ENCODE measurements at places on chromosomes 7 and 10. TPM values are rescaled to one million over a fixed set of nuclear protein-coding genes. Genes with fewer than 3 reads are reported as not detected.
A peak's percentile ranks its signal among the peaks of the same experiment; 100 is the strongest.

Gene C10orf105
- total RNA-seq, result 0.14 TPM

Gene CTAGE4
- total RNA-seq, result 0.40 TPM

Gene FZD8
- 1.4 TPM for total RNA-seq

Gene SH2D4B
- total RNA-seq, result 0.30 TPM

Gene CDNF
- 1.8 TPM for total RNA-seq

Gene MKRN1
- total RNA-seq, result 119 TPM

Gene STRIP2
- 2.3 TPM for total RNA-seq

Gene PAX4
- not detected for total RNA-seq

GRCh38 chr7:22577470-22578001 lies 77.5 kb upstream of the STEAP1B start:
- DNase-seq, result no peak
- H3K4me3 ChIP-seq, result no peak overlapping the region
- no peaks in the 10 kb centered on the region for H3K36me3 ChIP-seq

GRCh38 chr10:53314876-53315275 lies 542.3 kb upstream of the MBL2 start:
- H3K4me1 ChIP-seq, result no peaks in the 10 kb centered on the region
- no peak for DNase-seq
- no peaks in the 10 kb centered on the region for H3K36me3 ChIP-seq
- H3K27me3 ChIP-seq, result no peaks in the 10 kb centered on the region
- H3K27ac ChIP-seq, result no peak overlapping the region
- no peak overlapping the region for H3K4me3 ChIP-seq

- H3K27ac ChIP-seq, result no peak overlapping the region
- no peak for DNase-seq
- no peak overlapping the region for H3K4me3 ChIP-seq
- no peaks in the 10 kb centered on the region for H3K4me1 ChIP-seq
Measured at GRCh38 chr10:84987039-84987438, 658.6 kb downstream of the CCSER2 start.

GRCh38 chr7:103735377-103735776 lies 254.1 kb downstream of the RELN start:
- H3K36me3 ChIP-seq, result no peaks in the 10 kb centered on the region
- H3K4me1 ChIP-seq, result no peaks in the 10 kb centered on the region
- H3K27ac ChIP-seq, result no peak overlapping the region

- no peaks in the 10 kb centered on the region for H3K36me3 ChIP-seq
- peak overlapping the region; percentile 47 for H3K4me3 ChIP-seq
Measured at GRCh38 chr10:119209035-119209735, 1.8 kb downstream of the GRK5 start.

DNA sequence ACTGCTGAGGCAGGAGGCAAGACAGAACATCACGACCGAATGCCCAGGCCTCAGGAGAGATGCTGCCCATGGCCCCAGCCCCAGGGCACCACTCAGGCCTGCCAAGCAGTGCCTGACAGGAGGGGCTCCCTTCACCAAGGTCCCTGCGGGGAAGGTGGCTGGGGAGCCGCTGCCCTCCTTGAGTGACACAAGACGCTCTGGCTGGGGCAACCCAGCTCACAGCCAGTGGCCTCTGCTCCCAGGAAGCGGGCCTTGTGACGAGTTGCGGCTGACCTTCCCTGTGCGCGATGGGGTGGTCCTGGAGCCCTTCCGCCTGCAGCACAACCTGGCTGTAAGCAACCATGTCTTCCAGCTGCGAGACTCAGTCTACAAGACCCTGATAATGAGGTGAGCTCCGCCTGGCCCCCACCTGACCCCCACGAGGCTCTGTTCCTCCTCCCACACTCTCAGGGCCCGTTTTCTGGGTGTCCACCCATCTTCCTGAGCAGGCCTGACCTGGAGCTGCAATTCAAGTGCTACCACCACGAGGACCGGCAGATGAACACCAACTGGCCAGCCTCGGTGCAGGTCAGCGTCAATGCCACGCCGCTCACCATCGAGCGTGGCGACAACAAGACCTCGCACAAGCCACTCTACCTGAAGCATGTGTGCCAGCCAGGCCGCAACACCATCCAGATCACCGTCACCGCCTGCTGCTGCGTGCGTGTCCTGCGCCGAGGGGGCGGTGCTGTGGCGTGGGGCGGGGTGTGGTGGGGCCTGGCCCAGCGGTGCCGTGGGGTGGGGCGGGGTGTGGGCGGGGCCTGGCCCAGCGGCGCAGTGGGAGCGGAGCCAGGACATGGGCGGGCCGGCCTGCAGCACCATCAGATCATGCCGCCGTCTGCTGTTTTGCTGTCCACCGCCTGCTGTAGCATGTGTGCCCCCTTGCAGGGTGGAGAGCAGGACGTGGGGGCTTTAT lies 12.8 kb downstream of the ZMIZ2 start:
- no peak overlapping the region for H3K4me3 ChIP-seq
- H3K27me3 ChIP-seq, result no peaks in the 10 kb centered on the region
- no peaks in the 10 kb centered on the region for H3K4me1 ChIP-seq
- H3K27ac ChIP-seq, result no peak overlapping the region
- DNase-seq, result no peak
- H3K36me3 ChIP-seq, result peaks cover 87% of the 10 kb centered on the region

- H3K27me3 ChIP-seq, result peaks cover 5% of the 10 kb centered on the region
- H3K4me1 ChIP-seq, result no peaks in the 10 kb centered on the region
- DNase-seq, result no peak
Measured at GRCh38 chr10:97074256-97075145, 111.3 kb downstream of the SLIT1 start.

- peaks cover 11% of the 10 kb centered on the region for H3K4me1 ChIP-seq
- no peaks in the 10 kb centered on the region for H3K27me3 ChIP-seq
- no peak for DNase-seq
- peak overlapping the region; percentile 96 for H3K4me3 ChIP-seq
Measured at GRCh38 chr10:87866412-87866974, 3.1 kb downstream of the PTEN start.

DNA sequence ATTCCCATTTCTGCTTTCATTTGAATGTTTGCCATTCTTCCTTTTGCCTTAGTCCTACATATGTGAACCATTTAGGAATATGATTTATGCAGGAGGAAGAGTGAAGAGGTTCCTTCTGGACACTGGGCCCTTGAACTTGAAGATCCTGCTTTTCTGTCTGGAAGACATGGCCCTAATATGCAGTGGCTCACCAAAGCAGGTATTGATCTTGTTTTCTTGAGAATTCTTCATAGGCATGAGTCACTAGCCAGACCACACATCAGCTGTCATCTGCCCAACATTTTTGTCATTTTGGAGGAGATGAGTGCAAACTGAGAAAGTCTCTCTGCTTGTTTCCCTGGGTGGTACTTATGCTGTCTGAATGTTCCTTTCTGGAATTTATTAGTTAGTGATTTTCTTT lies 382.6 kb downstream of the LRMDA start:
- no peak for DNase-seq
- no peaks in the 10 kb centered on the region for H3K4me1 ChIP-seq

GRCh38 chr10:119161680-119162451 lies 3.6 kb downstream of the SFXN4 start:
- peaks cover 14% of the 10 kb centered on the region for H3K36me3 ChIP-seq
- DNase-seq, result no peak
- peaks cover 18% of the 10 kb centered on the region for H3K4me1 ChIP-seq
- H3K4me3 ChIP-seq, result no peak overlapping the region
- no peak overlapping the region for H3K27ac ChIP-seq
- H3K27me3 ChIP-seq, result no peaks in the 10 kb centered on the region

GRCh38 chr10:132452216-132452650 lies 55.2 kb downstream of the PWWP2B start:
- peak; percentile 57 for DNase-seq
- peaks cover 49% of the 10 kb centered on the region for H3K4me1 ChIP-seq
- no peaks in the 10 kb centered on the region for H3K27me3 ChIP-seq
- H3K4me3 ChIP-seq, result no peak overlapping the region
- H3K36me3 ChIP-seq, result no peaks in the 10 kb centered on the region

DNA sequence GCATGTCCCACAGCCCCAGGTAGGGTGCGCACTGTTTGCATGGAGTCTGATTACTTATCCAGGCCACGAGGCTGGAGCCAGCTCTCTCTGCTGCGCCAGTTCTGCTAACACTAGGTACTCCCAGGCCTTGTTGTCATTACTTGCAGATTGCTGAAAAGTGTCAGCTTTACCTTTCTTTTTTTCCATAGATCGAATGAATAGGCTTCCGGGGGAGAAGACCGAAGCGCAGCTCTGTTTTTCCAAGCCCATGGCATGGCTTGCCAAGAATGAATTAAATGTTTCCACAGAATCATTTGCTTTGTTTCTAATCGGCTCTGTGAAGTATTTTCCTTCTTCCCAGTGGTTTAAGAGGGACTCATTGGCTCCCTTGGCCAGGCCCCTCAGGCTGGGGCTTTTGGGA lies 285.8 kb downstream of the BMPER start:
- DNase-seq, result no peak
- no peak overlapping the region for H3K4me3 ChIP-seq
- no peaks in the 10 kb centered on the region for H3K27me3 ChIP-seq
- no peaks in the 10 kb centered on the region for H3K36me3 ChIP-seq
- H3K27ac ChIP-seq, result no peak overlapping the region

DNA sequence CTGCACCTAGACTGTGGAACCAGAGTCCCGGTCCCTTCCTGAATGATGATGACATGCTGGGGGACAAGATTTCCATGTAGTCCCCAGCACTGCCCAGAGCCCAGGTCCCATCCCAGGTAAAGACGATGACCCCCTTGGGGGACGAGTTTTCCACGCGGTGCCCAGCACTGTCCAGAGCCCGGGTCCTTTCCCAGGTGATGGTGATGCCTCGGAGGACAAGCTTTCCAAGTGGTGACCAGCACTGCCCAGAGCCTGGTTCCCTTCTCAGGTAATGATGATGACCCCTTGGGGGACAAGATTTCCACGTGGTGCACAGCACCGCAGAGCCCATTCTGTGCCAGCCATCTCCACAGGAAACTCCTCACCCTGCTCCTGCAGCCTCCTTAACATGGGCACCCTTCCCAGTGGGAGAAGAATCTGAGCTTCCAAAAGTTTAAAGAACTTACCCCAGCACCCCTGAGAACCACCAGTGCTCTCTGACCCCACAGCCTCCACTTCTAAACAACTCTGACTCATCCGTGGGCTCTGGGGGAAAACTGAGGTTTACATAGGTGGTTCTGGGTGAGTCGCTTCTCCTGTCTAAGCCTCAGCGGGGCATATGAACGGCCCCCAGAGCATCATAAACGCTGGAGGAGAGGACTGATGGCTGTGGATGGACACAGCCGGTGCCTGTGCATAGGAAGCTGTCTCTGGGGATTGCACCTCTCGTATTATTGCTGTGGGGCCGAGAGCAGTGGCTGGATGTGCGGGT lies 233.2 kb downstream of the TCERG1L start:
- H3K27ac ChIP-seq, result no peak overlapping the region
- no peaks in the 10 kb centered on the region for H3K36me3 ChIP-seq
- no peak for DNase-seq
- H3K4me3 ChIP-seq, result no peak overlapping the region
- H3K4me1 ChIP-seq, result no peaks in the 10 kb centered on the region

GRCh38 chr10:117241541-117242462 lies 888 bp downstream of the SLC18A2 start:
- H3K4me1 ChIP-seq, result no peaks in the 10 kb centered on the region
- H3K4me3 ChIP-seq, result no peak overlapping the region
- no peak overlapping the region for H3K27ac ChIP-seq
- peaks cover 12% of the 10 kb centered on the region for H3K27me3 ChIP-seq
- no peaks in the 10 kb centered on the region for H3K36me3 ChIP-seq
- no peak for DNase-seq

DNA sequence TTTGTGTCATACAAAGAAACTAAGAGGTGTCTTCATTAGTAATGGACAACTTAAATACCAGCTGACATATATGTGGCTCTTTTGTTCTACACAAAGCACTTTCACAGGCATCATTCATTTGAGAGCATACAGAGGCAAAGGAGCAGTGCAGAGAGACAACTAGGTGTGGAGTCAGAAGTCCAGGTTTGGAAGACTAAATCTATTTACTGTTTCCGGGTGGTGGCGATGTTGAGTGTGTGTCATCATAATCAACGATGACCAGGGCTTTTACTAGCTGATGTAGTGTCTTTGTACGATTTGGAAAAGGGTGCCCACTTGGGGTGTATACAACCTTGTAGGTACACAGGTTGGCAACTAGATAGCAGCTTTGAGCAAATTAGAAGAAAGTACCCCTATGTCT lies 195.5 kb upstream of the CCDC6 start:
- H3K36me3 ChIP-seq, result no peaks in the 10 kb centered on the region
- no peak overlapping the region for H3K27ac ChIP-seq
- no peaks in the 10 kb centered on the region for H3K4me1 ChIP-seq
- no peak overlapping the region for H3K4me3 ChIP-seq

GRCh38 chr7:150451097-150451793 lies 815 bp downstream of the GIMAP8 start:
- DNase-seq, result peak; percentile 45
- peaks cover 71% of the 10 kb centered on the region for H3K4me1 ChIP-seq
- peaks cover 6% of the 10 kb centered on the region for H3K36me3 ChIP-seq
- H3K27me3 ChIP-seq, result no peaks in the 10 kb centered on the region
- H3K27ac ChIP-seq, result peak overlapping the region; percentile 89
- H3K4me3 ChIP-seq, result peak overlapping the region; percentile 69

GRCh38 chr7:30093420-30093952 lies 41.3 kb upstream of the MTURN start:
- no peaks in the 10 kb centered on the region for H3K4me1 ChIP-seq
- H3K36me3 ChIP-seq, result no peaks in the 10 kb centered on the region
- H3K27me3 ChIP-seq, result no peaks in the 10 kb centered on the region

GRCh38 chr7:86926732-86927131 lies 132.7 kb downstream of the ELAPOR2 start:
- DNase-seq, result peak; percentile 73
- no peaks in the 10 kb centered on the region for H3K4me1 ChIP-seq
- no peak overlapping the region for H3K4me3 ChIP-seq
- no peaks in the 10 kb centered on the region for H3K27me3 ChIP-seq

DNA sequence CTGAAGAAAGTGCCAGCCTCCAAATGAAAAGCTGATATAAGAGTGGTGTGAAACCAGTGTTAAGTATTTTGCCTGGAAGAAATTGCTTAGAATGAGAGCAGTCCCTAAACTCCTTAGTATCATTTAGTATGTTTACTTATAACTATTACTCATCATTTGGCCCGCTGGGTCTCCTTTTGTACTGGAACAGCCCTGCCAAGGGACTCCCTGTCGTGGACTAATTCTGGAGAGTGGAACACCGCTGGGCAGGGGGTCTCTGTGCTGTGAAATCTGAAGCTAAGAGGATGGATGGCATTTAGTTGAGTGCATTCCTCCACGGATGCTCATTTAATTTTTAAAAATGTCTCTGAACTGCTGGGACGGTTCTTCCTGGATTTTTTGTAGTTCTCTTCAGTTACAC lies 889.9 kb upstream of the C7orf33 start:
- no peaks in the 10 kb centered on the region for H3K4me1 ChIP-seq
- no peaks in the 10 kb centered on the region for H3K27me3 ChIP-seq
- H3K36me3 ChIP-seq, result no peaks in the 10 kb centered on the region
- no peak for DNase-seq
- no peak overlapping the region for H3K4me3 ChIP-seq

GRCh38 chr10:80596391-80597257 lies 58.9 kb downstream of the SH2D4B start:
- DNase-seq, result no peak
- H3K4me3 ChIP-seq, result no peak overlapping the region
- no peaks in the 10 kb centered on the region for H3K36me3 ChIP-seq
- H3K27me3 ChIP-seq, result no peaks in the 10 kb centered on the region
- no peaks in the 10 kb centered on the region for H3K4me1 ChIP-seq

GRCh38 chr10:29068966-29069365 lies 219.9 kb upstream of the LYZL1 start:
- no peak overlapping the region for H3K4me3 ChIP-seq
- H3K27me3 ChIP-seq, result peaks cover 4% of the 10 kb centered on the region
- no peaks in the 10 kb centered on the region for H3K36me3 ChIP-seq
- H3K27ac ChIP-seq, result no peak overlapping the region
- no peak for DNase-seq
- H3K4me1 ChIP-seq, result no peaks in the 10 kb centered on the region

GRCh38 chr10:17506856-17507471 lies 52.6 kb upstream of the ST8SIA6 start:
- no peak overlapping the region for H3K4me3 ChIP-seq
- no peaks in the 10 kb centered on the region for H3K36me3 ChIP-seq
- H3K4me1 ChIP-seq, result peaks cover 70% of the 10 kb centered on the region
- H3K27ac ChIP-seq, result peak overlapping the region; percentile 77
- no peaks in the 10 kb centered on the region for H3K27me3 ChIP-seq
